ENCODE measurements at places on chromosomes 16 and 17.

DNA sequence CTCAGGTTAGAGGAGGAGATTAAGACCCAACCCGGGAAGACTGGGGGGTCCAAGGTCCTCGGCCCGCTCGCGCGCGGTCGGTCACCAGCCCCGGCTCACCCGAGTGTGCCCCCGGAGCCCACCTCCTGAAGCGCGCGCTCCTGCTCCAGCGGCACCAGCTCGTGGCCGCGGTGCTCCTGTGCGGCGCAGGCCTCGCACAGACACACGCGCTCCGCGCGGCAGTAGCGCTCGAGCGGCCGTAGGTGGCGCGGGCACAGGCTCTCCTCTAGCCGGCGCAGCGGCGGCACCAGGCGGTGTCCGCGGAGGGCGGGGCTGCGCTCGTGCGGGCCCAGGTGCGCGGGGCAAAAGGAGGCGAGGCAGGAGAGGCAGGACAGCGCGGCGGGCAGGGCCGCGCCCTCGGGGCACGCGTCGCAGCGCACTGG lies 618 bp downstream of the TRIM47 start:
- peak; percentile 84 for DNase-seq

- no peak for DNase-seq
Observed at GRCh38 chr16:68131813-68132706, 46.9 kb downstream of the NFATC3 start.

- no peak for DNase-seq
Observed at GRCh38 chr16:81369888-81370504, 55.2 kb downstream of the GAN start.

DNA sequence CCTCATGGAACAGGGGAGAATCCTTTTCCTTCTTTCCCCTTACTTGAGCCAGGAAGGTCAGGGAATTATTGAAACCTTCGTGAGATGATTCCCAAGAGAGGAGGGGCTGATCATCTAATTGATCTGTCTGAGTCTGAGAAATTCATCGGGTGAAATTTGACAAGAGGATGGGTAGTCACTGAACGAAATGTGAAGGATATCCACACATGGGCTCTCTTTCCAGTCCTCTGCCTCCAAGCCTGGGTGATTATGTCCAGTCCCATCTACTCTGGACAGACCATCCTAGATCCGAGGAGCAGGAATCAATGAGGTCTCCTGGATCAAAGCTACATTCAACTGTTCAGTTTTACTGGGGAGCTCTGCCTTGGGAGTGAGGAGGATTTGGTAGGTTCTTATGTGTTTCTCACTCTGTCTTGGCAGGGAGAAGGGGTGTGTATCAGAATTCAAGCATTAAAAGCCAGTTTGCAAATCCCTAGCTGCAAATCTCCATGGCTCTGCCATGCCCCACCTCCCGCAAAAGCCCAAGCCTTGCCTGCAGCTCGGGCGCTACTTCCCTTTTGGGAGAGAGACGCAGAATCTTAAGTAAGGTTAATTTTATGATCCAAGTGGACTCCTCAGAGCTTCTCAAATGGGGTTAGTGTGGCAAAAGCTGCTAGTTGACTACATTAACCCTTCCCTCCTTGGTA lies 47.1 kb upstream of the TEKT3 start:
- no peak for DNase-seq

DNA sequence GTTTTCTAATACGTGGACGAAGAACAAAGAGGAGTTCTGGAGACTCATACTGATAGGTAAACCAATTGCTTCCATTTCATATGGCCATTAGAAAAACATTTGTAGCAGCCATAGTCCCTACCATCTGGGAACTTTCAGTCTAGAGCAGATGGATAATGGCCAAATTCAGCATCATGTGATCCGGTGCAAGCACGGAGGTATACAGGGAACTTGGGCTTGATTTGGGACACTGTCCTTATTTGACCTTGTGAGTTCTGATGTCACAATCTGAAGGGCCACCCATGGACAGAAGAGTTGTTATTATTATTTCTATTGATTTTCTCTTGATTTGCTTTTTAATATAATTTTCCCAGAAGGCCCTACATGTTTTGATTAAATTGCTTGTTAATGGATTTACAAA lies 154.6 kb upstream of the ZNF267 start:
- DNase-seq: no peak

GRCh38 chr16:10878328-10878643 lies 1.3 kb downstream of the CIITA start:
- no peak for DNase-seq

- DNase-seq: no peak
Observed at GRCh38 chr17:75959051-75959838, 18.4 kb upstream of the FBF1 start.

DNA sequence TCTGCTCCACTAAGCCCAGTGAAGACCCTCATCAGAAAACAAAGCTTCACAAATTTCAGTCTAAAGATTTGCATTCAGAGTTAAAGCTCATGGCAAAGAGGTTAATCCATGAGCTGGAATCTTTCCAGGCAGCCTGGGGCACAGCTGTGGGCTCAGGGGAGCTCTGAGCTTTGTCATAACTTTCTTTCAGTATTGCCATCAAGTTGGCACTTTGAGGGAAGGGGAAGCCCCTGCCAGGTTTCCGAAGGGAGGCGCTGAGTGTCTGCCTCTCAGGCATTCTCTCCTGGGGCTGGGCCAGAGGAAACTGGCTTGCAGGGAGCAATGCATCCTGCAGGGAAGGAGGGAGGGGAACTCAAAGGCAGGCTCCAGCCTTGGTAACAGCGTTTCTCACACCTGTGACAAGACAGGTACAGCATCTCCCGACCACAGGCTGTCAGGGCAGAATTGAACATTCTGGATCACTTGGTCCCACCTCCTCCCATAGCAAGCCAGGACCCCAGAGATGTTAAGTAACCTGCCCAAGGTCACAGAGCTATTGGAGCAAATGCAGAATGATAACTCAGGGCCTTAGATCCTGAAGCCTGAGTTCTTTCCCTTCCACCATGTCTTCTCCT lies 3.9 kb downstream of the LPO start:
- DNase-seq: peak; percentile 25

DNA sequence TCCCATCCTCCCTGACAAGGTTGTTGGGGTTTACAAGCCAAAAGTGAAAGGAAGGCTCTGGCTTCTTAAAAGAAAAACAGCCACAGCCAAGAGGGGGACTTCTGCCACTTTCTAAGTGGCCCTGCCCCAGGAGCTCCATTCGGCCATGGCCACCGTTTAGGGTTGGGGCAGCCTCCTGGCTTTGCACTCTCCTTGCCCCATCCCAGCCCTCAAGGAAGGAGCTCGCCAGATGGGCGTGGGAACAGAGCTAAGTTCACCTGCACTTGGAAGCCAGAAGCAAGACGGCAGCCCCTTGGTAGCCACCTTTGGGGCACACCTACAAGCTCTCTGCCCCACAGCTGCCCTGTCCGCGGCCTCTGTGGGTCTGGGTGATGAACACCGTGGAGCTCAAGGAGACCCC lies 122.4 kb upstream of the CDC42EP4 start:
- no peak for DNase-seq

DNA sequence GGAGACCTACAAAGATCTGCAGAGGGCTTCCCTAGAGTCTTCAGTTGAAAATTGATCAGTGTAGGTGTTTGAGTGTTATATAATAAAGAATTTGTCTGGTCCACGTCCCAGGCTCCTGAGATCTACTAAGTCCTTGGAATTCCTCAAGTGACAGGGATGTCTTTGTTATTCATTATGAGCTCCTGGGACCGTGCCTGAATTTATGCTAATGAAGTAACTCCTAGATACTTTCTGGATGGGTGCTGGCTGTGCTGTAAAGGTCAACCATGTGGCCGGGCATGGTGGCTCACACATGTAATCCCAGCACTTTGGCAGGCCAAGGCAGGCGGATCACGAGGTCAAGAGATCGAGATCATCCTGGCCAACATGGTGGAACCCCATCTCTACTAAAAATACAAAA lies 43.7 kb downstream of the CDC27 start:
- no peak for DNase-seq

- DNase-seq: no peak
Observed at GRCh38 chr17:56142325-56142724, 10.9 kb upstream of the ANKFN1 start.

GRCh38 chr16:56607109-56607618 lies 1.2 kb upstream of the MT2A start:
- no peak for DNase-seq

DNA sequence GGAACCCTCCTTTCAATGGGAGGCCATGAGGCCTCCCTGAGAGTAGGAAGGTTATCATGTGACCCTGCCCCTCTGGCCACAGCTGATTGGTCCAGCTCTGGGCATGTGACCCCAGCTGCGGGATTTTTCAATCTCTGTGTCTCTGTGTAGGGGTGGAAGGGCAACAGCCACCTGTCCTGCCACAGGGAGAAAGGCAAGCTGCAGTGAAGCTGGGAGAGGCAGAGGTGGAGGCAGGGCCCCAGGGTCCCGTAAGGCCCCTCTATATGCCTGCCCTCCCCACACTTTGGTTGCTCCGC lies 10.9 kb downstream of the DNAAF8 start:
- no peak for DNase-seq

- DNase-seq: no peak
Observed at GRCh38 chr17:49748223-49748622, 15.7 kb downstream of the FAM117A start.

DNA sequence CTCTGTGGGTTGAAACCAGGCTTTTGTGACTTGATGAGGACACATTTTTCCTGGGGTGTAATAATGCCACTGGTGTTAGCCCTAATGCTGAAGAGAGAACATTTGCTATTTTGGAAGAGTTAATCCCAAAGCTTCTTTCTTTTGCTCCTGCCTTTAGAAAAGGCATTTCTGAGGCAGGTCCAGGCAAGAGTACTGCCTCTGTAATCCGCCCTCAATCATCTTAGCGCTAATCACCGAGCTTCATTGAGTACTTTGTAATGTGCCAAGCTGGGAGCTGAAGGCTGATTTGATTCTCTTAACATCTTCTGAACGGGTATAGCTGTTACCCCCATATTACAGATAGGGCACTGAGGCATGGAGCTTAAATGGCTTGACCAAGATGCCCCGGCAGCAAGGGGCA lies 60.3 kb downstream of the AKAP1 start:
- peak; percentile 38 for DNase-seq

- peak; percentile 11 for DNase-seq
Observed at GRCh38 chr17:14926526-14927122, 338.5 kb downstream of the PMP22 start.

DNA sequence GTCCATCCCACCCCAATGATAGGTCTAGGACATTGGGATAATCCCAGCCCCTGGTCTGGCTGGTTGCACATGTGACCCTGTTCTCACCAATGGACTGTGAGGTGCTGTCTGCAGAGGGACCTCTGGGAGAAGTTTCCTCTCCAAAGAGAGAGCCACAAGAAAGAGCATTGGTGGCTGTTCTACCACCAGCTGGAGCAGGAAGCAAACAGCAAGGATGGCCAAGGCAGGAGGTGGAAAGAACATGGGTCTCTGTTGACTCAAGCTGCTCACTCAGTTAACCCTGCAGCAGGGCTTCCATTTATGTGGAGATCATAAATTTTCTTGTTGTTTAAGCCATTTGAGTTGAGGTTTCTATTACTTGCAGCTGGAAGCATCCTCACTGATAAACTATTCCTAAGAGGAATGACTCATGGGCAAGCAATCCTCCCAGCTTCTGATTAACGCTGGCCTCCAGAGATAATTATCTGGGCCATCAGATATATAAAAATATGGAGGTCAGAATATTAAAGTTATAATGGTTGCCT lies 52.6 kb downstream of the CYB5B start:
- DNase-seq: no peak

- no peak for DNase-seq
Observed at GRCh38 chr17:48456589-48456988, 26.6 kb upstream of the SKAP1 start.

DNA sequence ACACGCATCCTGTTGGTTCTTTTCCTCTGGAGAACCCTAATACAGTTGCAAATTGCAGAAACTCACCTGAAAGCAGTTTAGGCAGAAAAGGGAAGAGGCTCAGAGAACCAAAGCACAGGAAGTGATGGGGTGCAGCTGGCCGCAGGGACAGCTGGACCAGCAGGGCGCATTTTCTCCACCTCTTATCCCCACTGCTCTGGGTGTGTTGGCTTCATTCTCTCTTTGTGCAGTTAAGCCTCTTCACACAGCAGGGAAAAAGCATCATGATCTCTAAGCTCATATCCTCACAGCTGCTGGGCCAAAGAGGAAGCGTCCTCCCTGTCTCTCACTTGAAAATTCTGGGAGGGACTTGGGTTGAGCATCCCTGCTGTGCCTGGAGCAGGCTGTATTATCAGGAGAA lies 20.0 kb upstream of the LRRC75A start:
- peak; percentile 95 for DNase-seq

DNA sequence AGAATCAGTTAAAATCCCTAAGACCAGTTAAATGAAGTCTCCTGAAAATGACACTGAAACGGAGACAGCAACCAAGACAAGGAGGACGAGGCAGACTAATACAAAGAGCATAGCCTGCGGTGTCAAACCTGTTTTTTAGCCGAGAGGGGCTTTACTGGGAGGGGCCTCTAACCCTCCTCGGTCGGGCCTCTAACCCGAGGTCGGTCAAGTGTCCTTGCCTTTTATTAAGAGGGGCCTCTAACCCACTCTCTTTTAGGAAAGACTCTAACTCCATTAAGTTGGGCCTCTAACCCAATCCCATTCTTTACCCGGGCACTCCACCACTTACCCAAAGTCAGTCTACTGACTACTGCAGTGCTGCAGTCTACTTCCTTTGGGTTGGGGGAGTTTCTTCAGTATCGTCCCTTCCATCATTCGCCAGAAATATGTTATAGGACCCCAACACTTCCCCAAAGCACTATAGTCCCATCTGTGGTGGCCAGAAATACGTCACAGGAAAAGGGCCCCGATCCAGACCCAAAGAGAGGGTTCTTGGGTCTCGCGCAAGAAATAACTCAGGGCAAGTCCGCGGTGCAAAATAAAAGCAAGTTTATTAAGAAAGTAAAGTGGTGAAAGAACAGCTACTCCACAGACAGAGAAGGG lies 39.2 kb upstream of the ARL4D start:
- DNase-seq: no peak

DNA sequence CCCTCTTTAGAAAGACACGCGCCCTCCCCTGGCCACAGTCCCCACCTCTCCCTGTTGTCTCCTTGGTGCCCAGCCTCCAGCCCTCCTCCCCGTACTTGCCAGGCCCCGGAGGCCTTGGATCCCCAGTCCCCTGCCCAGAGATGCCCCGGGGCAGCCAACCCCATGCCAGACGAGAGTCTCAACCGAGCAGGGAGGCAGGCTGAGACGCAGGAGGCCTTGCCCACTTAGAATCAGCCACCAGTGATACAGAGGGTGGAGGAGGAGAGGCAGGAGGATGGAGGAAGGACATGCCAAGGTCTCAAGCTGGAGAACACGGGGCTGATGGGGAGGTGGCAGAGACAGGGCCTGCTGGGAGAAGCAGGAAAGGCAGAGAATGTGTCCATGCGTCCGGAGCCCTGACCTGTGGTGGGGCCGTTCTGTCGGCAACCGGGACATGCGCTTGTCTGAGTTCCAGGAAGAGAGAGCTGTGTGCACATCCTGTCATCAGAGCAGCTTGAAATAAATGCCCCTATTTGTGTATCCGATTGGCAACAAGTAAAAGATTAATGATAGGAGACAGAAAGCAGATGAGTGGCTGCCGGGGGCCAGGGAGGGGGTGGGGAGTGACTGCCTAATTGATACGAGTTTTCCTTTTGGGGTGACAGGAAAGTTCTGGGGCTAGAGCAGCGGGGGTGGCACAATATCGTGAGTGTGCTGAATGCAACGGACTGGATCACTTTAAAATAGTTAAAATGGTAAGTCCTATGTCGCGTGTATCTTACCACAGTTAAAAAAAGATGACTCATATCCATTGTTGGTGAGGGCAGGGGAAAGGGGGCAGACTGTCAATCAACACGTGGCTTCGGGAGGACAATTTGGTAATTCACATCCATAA lies 44.7 kb upstream of the MEAK7 start:
- no peak for DNase-seq

GRCh38 chr17:66691644-66692420 lies 143.1 kb upstream of the CACNG5 start:
- no peak for DNase-seq

All from NCI-H524 (cell line).